Epithelial cell of esophagus (primary cell): ENCODE measurements at places on chromosomes 5 and 9.
A peak's percentile ranks its signal among the peaks of the same experiment; 100 is the strongest.

DNA sequence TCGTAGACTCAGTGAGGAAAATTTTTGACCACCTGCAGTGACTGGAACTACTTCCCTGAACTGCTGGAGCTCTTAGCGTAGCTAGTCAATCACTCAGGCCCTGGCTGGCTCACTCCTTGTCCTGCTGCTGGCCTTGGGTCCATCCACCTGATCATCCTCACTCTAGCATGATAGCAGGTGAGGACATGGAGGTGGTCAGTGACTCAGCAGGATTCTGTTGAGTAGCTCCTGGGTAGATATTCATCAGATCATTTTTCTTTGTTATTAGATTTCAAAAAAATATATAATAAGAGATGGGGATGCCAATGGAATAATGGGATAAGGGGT lies 25.0 kb upstream of the SEMA4D start:
- DNase-seq = no peak

- DNase-seq = peak; percentile 48
Measured at GRCh38 chr9:111274737-111275136, 55.3 kb downstream of the OR2K2 start.

DNA sequence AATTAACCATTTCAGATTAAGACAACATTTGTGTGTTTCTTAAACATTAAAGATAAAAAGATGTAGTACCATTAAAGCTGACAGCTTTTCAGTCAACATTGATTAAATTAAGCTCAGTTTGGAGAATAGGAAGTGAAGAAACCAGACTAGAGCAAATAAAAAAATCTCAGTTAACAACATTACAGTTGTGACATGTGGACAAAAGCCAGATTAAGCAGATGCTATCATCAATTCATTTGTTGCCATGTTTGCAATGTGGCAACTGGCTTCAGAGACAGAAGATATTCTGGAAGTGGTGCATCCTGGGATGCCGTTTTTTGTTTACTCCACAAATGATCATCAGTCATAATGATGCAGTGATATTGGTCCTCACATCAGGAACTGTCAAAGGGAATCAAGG lies 70.3 kb upstream of the CNTLN start:
- no peak for DNase-seq

- DNase-seq = peak; percentile 25
Measured at GRCh38 chr9:78273761-78274160, 23.2 kb upstream of the PSAT1 start.

DNA sequence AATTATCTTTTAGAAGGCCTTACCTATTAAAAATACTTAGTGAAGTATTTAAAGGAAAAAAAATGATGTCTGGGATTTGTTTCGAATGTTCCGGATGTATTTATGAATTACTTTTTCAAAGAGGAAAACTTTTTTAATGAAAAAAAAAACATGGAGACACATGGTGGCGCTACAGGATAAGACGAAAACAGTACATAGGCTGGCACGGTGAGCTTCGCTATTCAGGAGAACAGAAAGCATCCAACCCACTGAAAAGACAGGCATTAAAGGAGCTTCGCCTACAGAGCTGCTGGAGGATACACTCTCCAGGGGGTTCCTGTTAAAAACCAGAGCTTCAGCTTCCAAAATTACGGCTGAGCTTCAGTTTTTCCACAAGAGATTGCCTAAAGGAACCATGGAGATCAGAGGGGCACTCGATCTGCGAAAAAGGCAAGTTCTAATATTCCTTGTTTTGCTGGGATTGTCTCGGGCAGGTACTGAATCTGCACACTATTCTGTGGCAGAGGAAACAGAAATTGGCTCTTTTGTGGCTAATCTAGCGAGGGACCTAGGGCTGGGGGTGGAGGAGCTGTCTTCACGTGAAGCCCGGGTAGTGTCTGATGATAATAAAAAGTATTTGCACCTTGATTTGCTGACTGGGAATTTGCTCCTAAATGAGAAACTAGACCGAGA lies at the start of gene PCDHB14:
TSS of gene PCDHB14 (plus strand) at position 232 of the 672 bp plus-strand sequence. CDS start at position 395, 163 bp downstream.
- peak; percentile 25 for DNase-seq

GRCh38 chr5:40798801-40799210 lies 632 bp upstream of the PRKAA1 start:
- no peak for DNase-seq

- no peak for DNase-seq
Measured at GRCh38 chr9:14451949-14452348, 138.0 kb upstream of the NFIB start.
